ENCODE measurements at places on chromosomes 4 and X.

GRCh38 chr4:4502694-4503311, 39.0 kb downstream of the STX18 start:
- DNase-seq: peak; percentile 54

DNA sequence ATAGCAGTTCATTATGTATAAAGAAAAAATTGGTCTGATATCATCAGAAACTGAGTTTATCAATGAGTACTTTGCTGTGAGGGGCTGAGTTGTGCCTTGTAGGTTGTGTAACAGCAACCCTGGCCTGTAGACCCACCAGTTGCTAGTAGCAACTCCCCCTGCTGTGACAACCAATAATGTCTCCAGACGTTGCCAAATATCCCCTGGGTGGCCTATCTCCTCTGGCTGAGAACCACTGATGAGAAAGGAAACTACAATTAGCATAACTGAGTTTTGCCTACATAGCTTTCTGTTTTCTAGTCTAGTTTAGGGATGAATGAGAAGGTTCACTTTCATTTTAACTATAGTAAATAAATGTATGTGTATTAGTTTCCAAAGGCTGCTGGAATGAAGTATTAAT, 234.1 kb downstream of the CPE start:
- DNase-seq: no peak

DNA sequence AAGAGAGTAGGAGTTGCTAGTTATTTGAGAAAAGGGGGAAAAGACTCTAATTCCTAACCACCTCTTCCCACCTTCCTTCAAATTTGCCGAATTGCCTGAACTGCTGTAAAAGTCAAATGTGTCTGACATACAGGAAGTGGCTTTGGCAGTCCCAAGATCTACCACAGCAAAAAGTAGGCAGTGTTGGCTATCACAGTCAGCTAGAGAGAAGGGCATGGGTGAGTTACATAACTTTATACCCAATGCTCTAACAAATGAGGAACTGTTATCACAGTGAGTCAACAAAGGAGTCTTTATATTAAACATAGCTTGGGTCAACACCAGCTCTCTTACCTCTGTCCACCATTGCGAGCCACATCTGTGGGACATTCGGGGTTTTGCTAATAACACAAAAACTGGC, 2.4 kb upstream of the MBNL3 start:
- DNase-seq: peak; percentile 27

- no peak for DNase-seq
Measured at GRCh38 chr4:98505992-98506391, 152.4 kb downstream of the TSPAN5 start.

- DNase-seq: no peak
Measured at GRCh38 chrX:123590842-123591486, 141.9 kb downstream of the THOC2 start.

- DNase-seq: no peak
Measured at GRCh38 chr4:180234730-180235129, 2008.5 kb upstream of the TENM3 start.

GRCh38 chr4:15963576-15963975, 601 bp upstream of the FGFBP2 start:
- DNase-seq: peak; percentile 92

- peak; percentile 15 for DNase-seq
Measured at GRCh38 chr4:141046255-141046654, 87.0 kb downstream of the RNF150 start.

DNA sequence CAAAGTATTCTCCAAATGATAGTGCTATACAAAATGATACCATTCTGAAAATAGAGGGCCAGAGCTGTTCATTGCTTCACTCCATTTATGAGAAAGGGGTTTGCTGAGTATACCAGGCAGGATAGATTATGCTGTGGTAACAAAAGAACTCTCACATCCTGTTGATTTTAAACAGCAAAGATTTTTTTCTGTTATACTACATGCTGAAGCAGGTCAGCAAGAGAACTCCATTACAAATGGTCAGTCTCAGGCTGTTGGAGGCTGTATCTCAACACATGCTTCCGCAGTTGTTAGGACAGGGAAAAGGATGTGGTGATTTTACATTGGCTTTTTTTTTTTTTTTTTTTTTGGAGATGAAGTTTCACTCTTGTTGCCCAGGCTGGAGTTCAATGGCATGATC, 13.7 kb upstream of the KLHL5 start:
- no peak for DNase-seq

- DNase-seq: no peak
Measured at GRCh38 chrX:150763810-150764209, 70.6 kb downstream of the MTMR1 start.

- DNase-seq: peak; percentile 31
Measured at GRCh38 chr4:121597346-121597934, 99.3 kb downstream of the ANXA5 start.

- DNase-seq: no peak
Measured at GRCh38 chr4:139763672-139764071, 98.1 kb downstream of the MGST2 start.

GRCh38 chrX:68286076-68286475, 147.2 kb downstream of the OPHN1 start:
- DNase-seq: no peak

- DNase-seq: peak; percentile 1
Measured at GRCh38 chrX:20623448-20623847, 356.7 kb upstream of the RPS6KA3 start.

DNA sequence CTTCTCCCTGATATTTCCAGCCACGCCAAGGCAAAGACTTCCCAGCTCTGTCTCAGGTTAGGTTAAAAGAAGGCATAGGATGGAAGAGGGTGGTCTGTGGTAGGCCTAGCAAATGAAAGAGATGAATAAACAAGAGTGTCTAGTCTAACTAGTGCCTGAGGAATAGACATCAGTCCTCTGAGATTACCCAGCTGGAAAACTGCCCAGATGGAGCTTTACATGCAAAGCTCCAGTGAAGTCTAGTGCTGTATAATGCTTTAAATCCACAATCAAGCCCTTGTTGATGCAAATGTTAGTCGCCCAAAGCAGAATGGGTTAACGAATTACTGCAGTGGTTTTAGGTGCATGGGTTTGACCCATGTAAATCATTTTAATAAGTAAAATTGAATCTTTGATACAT, 24.8 kb upstream of the GUCY1B1 start:
- DNase-seq: no peak

GRCh38 chr4:153318696-153319320, 25.7 kb upstream of the MND1 start:
- DNase-seq: peak; percentile 43

- peak; percentile 11 for DNase-seq
Measured at GRCh38 chrX:154317391-154317995, 21.9 kb downstream of the TKTL1 start.

DNA sequence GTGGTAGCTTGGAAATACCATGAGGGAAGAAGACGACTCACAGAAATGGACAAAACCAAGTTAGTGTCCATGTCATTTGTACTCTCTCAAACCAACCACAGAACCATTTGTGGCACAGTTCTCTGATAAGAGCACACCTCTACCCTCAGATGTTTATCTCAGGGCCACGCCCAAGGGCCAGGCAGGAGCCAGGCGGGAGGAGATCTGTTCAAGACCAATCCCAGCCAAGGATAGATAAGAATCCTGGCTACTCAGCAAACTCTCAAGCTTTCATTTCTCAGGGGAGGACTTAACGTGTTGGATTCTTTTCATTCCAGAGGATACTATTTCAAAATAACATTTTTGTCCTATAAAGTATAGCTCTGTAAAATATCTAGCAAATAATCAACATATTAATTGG, 95.0 kb downstream of the NYX start:
- DNase-seq: no peak

- no peak for DNase-seq
Measured at GRCh38 chr4:26287756-26288155, 33.1 kb upstream of the RBPJ start.

DNA sequence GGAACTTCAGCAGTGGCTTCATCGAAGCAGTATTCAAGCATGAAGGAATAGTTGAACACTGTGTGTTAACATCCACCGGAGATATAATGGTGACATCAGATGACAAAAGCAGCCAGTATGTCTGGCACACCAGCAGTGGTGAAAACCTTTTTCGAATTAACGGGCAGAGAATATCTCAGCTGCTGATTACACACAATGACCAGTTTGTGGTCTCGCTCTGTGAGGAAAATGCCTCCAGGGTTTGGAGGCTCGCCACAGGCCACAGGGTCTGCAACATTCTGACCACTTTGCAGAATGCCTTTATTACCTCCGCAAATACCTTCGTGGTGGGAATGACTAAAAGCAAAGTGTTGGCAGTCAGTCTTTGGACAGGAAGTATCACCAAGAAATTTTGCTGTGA, 201.5 kb downstream of the NWD2 start:
- DNase-seq: no peak
